ENCODE measurements at places on chromosomes 5 and 9.
A peak's percentile ranks its signal among the peaks of the same experiment; 100 is the strongest.

- no peak for DNase-seq
These were observed 244.7 kb downstream of the PIK3R1 start for GRCh38 chr5:68460147-68460798.

- DNase-seq, result no peak
These were observed 171.8 kb downstream of the AGTPBP1 start for GRCh38 chr9:85569988-85570387.

DNA sequence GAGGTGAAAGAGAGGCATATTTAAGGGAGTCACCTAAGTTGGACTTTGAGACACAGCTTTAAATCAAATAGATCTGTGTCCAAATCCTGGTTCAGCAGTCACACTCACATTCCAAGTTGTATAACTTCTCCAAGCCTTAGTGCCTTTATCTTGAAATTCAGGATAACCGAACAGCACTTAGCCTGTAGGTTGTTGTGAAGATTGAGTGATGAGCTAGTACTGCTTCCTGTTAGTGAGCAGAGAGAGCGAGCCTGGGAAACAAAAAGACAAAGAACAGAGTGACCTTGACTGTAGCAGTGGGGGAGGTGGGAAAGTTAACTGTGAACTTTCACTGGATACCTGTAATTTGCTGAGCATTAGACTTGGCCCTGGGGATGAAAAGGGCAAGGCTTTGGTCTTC lies 22.4 kb downstream of the MAML1 start:
- DNase-seq, result no peak

DNA sequence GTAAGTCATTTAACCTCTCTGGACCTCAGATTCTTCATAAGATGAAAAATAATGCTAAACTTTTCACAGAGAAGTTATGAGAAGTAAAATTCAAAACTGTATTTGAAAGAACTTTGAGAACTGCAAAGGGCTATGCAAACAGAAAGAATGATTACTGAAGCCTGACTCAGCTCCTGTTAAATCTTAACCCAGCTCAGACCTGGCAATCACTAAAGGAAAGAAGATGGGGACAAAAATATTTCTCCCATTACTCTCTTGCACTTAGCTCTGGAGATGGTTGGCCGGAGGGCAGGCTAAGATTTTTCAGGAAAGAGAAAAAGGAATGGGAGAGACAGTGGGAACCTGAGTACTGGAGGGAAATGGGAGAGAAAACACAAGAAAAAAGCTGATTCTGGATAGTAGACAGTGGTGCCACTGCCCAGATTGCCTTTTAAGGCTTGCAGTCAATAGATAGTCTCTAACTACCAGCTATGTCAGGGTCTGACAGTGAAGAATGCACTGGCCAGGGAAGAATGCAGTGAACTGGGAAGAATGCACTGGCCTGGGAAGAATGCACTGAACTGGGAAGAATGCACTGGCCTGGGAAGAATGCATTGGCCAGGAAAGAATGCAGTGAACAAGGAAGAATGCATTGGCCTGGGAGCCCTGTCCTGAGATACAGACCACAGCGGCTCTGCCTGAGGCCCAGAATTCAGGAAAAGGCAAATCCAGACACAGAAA lies 25.2 kb upstream of the CEMIP2 start:
- DNase-seq, result no peak

- no peak for DNase-seq
These were observed 164.7 kb downstream of the RFX3 start for GRCh38 chr9:3361116-3361515.

- DNase-seq, result no peak
These were observed 159.7 kb upstream of the RAD23B start for GRCh38 chr9:107123389-107123788.

- DNase-seq, result no peak
These were observed 121.3 kb downstream of the LIFR start for GRCh38 chr5:38434966-38435705.

DNA sequence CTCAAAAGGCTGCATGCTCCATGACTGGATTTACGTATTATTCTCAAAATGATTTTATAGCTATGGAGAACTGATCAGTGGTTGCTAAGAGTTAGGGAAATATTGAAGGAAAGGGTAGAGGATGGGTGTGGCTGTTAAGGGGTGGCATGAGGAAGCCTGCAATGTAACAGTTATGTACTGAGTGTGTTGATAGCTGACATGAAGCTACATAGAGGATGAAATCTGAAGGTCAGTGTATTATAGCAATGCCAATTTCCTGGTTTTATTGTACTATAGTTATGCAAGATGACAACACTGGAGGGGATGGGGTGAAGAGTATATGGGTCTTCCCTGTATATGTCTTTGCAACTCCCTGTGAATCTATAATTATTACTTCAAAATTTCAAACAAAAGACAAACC lies 51.0 kb downstream of the TMEM245 start:
- DNase-seq, result no peak

DNA sequence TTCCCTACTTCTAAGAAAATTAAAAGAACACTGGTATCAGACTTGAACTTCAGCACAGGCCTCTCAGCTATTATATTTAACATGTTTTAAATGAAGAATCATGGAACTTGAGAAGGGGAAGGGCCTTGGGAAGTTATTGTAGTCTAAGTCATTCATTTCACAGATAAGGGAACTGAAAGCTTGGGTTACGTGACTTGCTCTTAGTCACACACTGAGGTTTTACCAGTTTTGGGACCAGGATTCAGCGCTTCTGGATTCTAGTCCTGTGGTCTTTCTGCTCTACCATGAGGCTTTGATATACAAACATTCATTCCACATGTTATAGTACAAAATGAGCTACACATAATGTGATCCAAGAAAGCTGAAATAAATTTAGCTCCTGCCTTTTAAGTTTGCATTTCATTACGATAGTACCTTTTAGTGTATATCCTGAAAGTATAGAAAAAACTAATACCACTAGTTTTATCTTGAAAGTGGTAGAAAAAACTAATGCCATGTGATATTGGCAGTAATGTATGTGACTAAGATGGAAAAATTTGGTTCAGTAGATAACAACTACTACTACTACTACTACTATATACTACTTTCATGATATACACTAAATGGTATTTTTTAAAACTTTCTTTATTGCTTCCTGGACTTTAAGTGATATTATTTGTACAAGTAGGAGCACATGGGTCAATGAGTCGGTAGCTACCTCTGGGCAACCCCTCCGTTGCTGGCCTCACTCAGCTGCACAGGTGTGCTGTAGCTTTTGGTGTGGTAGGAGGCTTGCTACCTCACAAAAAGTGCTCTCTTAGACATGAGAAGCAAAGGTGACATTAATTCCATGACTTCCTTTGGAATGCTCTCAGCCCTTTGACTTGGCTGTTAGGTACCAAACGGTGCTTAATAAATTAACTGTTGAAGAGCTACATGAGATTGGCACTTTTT lies 40.7 kb downstream of the F2RL2 start:
- no peak for DNase-seq

GRCh38 chr5:175447571-175447970 lies 3.6 kb upstream of the DRD1 start:
- no peak for DNase-seq

DNA sequence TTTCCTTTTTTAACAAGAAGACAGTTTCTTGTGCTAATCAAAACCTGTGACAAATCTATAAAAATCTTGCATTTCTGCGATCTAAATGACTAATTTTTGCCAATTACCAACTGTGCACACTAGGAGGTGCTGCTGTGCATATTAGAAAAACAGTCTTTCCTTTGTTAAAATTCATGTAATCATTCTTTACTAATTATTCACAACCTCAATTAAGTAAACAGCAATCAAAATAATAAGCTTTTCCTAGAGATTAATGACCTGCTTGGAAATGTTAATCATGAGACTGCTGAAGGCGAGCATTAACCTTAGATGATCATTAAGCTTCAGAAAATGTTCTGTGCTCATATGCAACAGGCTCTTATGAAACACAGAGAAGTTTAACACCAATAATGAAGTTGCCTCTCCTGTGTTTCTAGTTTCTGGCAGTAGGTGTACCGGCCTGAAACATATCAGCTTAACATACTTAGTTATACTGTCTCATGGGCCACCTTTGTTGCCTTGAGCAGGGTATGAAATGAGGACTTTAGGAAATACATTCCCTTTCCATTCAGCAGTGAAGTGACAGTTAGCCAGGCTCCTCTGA lies 17.7 kb downstream of the RFESD start:
- peak; percentile 42 for DNase-seq

GRCh38 chr9:29144476-29144875 lies 1571.2 kb upstream of the C9orf72 start:
- DNase-seq, result no peak

DNA sequence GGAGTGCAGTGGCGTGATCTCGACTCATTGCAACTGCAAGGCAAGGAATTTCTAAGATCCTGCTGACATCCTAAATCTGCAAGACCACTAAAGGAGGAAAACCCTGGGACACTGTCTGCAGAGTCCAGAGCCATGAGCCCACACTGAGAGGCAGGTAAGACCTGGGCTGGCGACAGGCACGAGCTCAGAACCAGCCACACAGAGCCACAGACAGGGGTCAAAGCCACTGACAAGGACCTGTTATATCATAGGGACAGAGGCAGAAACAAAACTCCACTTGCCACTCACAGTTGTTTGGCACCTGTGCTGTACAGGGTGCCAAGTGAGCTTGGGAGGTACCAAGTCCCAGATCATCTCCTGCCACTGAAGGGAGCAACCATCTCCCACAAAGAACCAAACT lies 34.2 kb downstream of the IPPK start:
- no peak for DNase-seq

DNA sequence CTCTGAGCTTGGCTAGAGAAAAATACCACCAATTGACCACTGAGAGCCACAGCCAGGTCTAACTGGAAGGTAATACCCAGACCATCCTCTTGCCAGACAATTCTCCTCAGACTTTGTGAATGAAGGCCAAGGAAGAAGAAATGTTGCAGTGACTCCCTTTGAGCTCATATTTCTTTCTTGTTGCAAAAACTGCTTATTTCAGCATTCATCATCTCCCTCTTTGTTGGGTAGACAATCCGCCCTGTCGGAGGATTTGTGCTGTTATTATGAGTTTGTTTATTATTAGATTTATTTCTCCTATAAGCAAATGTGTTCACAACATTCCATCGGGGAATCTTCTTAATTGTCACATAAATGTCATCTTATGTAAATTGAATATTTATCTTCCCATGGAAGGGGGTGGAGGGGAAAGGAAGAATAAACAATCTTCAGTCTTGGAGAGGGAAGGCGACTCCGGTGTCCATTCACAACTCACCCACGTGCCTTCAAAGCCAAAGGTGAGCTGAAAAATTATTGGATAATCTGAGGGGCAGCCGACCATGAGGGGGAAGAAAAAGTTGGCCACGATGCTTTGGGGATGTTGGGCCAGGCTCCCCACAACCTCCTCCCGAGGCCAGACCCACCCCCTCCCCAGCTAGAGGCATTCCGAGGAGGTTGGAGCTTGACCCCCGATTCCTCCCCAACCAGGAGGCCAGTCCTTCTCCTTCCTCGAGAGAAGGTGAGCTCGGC lies 1.8 kb upstream of the JADE2 start:
- no peak for DNase-seq

DNA sequence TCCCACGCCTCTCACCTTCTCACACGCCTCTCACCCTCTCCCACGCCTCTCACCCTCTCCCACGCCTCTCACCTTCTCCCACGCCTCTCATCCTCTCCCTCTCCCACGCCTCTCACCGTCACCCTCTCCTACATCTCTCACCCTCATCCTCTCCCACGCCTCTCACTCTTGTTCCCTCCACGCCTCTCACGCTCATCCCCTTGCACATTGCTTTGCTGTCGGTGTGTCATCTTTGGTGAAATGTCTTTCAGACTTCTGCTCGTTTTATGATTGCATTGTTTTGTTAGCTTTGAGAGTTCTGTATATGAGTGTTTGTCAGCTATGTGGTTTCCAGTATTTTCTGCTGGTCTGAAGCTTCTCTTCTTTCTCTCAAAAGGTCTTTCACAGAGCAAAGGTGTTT lies 102.7 kb downstream of the EHMT1 start:
- DNase-seq, result no peak

Data from retina (tissue), 1 donor.